ENCODE measurements at places on chromosomes 2 and 18.

DNA sequence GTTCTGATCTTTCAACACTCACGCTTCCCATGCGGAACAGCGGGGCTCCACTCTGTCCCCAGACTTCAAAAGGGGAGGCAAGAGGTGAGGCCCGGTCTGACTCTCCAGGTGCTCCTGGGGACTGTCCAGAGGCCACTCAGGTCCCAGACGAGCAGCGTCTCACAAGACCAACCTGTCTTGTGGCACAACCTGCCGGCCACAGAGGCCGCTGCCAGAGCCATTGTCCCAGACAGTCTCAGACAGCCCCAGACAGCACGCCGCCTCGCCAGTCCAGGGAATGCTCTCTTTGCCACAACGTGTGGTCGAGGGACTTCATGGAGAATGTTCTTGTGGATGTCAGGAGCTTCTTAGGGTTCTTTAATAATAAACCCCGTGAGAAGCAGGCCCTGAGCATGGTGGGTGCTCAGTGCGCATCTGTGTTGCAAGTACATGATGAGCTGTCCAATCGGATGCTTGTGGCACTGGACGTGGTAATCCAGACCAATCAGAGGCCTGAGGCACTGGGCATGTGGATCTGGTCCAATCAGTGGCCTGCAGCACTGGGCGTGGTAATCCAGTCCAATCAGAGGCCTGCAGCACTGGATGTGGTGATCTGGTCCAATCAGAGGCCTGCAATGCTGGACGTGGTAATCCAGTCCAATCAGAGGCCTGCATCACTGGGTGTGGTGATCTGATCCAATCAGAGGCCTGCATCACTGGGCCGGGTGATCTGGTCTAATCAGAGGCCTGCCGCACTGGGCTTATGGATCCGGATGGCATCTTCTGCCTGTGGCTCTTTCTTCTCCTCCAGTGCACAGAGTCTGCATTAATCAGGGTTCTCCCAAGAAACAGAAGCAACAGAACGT is 76.4 kb downstream of the TMEM18 start:
- no peak for DNase-seq

- no peak for DNase-seq
These were observed 45.6 kb downstream of the LCLAT1 start for GRCh38 chr2:30492619-30493018.

- DNase-seq: no peak
These were observed 32.8 kb downstream of the TACR1 start for GRCh38 chr2:75166491-75166890.

GRCh38 chr2:150526827-150527226 is 39.4 kb upstream of the RND3 start:
- no peak for DNase-seq

- DNase-seq: no peak
These were observed 9.6 kb downstream of the SERPINB12 start for GRCh38 chr18:63551769-63552168.

DNA sequence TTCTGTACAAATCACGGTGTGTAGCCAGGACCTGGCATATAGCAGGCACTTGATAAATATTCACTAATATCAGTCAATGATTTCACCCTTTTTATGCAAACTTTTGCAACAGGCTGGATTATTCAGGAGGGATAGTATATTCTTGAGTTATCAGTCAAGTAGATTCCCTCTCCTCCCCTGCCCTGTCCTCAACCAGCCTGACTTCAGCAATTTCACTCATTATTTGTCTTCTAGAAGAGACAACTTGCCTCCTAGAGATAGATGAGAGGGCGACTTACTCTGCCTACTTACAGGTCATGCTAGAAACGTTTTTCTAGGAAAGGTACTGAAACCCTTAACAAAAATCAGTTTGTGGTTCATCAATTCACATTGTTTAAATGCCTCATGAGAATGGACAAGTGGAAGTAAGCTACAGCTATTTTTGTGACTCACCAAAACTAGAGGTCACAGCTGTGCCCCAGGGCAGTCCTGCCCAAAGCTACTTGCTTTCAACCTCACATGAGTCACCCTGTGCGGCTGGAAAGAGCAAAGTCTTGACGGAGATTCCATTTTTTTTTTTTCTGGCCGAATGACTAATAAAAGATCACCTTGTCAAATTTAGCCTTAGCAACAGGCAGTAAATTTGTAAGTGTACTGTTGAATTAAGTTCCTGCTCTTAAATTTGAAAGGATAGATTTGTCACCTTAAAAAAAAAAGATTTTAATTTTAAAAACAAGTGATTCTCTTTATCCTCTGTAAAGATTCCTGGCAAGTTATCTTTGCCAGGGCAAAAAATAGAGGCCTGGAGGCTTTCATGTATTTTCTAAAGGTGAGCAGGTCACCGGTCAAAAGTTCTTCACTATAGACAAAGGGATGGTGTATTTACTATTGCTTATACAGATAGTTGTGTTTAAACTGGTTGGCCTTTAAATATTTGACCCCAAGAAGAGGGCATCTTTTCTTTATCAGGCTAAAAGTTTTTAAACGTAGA is 109.0 kb upstream of the SLC35G4 start:
- DNase-seq: no peak
